ENCODE measurements at places on chromosomes 3 and 15. TPM values are rescaled to one million over a fixed set of nuclear protein-coding genes. Genes with fewer than 3 reads are reported as not detected.

The NT5DC2 gene
- 20.3 TPM for total RNA-seq

The THBS1 gene
- total RNA-seq = 2,616 TPM

The CFAP91 gene
- total RNA-seq = 0.52 TPM

The PEX5L gene
- 0.15 TPM for total RNA-seq

The BUB1B gene
- 11.6 TPM for total RNA-seq

The CFAP44 gene
- total RNA-seq = 16.4 TPM

The LMCD1 gene
- total RNA-seq = 499 TPM

The ZNF80 gene
- not detected for total RNA-seq

The MYH15 gene
- not detected for total RNA-seq

The FBXO40 gene
- not detected for total RNA-seq

The VILL gene
- 4.0 TPM for total RNA-seq

The CLRN1 gene
- not detected for total RNA-seq

The CATSPER2 gene
- 0.52 TPM for total RNA-seq

The ZCWPW2 gene
- total RNA-seq = 0.87 TPM

The PPP1R14D gene
- not detected for total RNA-seq

The MTHFS gene
- total RNA-seq = 26.7 TPM

The TMOD3 gene
- 106 TPM for total RNA-seq

The RYR3 gene
- total RNA-seq = 0.35 TPM

DNA sequence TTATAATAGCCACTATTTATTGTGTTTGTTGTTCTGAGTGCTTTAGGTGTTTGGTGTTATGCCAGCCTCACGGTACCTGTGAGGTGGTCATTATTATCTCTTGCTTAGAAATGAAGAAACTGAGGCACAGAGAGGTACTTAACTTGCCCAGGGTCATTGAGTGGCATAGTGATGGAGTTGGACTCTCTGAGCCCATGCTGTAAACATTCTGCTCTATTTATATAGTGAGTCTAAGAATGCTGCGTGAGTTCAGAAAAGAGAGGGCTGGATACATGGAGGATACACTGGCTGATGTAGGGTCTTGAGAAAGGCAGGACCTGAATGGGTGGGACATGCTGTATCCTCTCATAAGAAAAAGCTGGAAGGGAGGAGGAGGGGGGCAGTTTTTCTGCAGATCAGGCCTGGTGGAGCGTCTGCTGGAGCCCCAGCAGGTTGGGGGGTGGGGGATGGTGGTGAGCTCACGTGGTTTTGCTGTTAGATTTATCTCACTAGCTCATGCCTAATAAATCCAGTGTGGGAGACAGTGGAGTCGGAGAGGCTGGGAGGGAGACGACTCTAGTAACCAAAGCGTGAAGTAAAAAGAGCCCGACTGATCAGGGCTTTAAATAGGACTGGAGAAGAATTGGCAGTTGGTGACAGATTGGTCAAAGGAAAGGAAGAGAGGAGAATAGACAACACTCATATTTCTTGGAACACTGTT lies 16.0 kb downstream of the MED12L start:
- no peak for DNase-seq

- no peak for DNase-seq
Measured at GRCh38 chr3:182937293-182938051, 42.9 kb downstream of the DCUN1D1 start.

- DNase-seq = no peak
Measured at GRCh38 chr3:54665016-54665600, 262.8 kb downstream of the LRTM1 start.

- no peak for DNase-seq
Measured at GRCh38 chr3:105905328-105905727, 36.5 kb upstream of the CBLB start.

DNA sequence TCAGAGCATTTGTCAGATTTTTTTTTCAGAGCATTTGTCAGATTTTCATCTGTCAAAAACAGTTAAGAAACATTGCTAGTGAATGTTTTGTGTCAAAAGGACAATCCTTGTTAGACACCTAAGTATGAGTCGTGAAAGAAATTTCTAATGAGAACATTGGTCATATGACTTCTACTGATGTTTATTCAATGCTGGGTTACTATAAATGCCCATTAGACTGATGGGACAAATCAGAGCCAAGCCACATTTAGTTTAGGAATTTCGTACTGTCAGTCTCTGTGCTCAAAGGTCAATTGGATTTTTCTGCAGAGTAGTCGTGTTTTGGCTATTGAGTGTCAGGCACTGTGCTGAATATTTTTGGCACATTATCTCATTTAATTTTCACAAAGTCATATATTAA lies 31.6 kb downstream of the TSC22D2 start:
- DNase-seq = peak; percentile 66

DNA sequence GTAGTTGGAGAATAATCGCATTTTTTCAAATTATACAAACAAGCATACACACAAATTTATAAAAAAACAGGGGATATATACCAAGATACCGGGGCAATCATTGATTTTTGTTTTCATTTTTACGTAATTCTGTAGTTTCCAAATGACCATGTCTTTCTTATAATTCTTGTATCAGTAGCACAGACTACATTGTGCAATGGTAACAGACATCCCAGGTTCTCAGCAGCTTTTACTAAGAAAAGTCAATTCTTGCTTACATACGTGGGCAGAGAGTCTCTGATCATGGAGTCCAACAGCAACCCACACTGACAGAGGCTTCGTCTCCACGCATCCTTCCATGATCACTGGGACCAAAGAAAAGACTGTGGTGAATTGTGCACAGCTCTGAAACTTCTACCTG lies 441.3 kb downstream of the TBL1XR1 start:
- DNase-seq = no peak

DNA sequence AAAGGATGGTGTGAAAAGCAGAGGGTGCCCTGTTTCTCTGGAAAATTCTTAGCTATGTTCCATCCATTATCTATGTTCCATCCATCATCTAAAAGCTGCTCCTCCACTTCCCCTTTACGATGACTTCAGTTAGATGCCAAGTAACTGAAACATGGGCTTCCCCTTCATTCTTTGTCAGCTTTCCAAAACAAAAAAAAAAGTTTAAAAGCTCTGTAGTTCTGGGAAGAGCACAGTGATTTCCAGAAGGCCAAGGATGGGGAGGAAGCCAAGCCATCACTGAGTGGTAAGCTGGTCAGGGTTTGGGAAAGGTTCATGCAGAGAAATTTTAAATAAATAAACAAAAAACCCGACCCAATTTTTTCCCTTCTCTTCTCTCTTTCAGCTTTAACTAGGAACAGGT lies 111.5 kb downstream of the CFAP44 start:
- no peak for DNase-seq

DNA sequence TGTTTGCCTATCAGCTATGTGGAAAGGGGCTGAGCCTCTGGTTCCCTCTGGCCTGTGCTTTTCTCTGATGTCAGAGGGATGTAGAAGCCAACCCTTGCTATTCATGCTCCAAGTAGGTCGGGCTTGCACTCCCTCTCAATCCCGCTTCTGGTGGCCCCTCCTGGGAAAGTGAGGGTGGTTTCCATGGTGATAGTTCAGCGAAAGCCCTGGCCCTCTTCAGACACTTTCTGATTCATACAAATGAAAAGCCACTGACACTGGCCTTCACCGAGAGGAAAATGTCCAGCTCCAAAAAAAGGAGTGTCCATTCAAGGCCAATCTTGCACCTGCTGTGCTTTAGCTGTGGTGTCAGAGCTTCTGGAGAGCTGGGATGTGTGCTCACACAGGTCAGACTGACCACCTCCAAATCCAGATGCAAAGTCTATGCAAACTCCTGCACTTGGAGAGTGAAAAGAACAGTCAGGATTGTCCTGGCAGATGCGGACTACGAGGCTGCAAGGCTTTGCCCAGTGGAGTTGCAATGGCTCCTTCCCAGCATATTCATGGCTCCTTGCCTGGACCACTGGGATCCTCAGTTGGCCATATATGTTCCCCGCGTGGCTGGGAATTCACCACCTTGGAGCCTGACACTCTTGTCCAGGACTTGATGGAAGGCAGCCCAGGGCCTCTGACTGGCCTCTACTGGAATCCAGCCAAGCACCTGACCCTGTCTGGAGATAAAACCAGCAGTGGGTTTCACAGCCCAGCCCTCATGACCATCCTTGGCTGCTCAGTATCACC lies 96.6 kb downstream of the CEMIP start:
- no peak for DNase-seq

- DNase-seq = no peak
Measured at GRCh38 chr3:64623125-64623524, 64.7 kb downstream of the ADAMTS9 start.

GRCh38 chr3:54969652-54970051 lies 41.8 kb upstream of the LRTM1 start:
- DNase-seq = no peak

- peak; percentile 63 for DNase-seq
Measured at GRCh38 chr15:70892912-70893560, 410 bp downstream of the LRRC49 start.

DNA sequence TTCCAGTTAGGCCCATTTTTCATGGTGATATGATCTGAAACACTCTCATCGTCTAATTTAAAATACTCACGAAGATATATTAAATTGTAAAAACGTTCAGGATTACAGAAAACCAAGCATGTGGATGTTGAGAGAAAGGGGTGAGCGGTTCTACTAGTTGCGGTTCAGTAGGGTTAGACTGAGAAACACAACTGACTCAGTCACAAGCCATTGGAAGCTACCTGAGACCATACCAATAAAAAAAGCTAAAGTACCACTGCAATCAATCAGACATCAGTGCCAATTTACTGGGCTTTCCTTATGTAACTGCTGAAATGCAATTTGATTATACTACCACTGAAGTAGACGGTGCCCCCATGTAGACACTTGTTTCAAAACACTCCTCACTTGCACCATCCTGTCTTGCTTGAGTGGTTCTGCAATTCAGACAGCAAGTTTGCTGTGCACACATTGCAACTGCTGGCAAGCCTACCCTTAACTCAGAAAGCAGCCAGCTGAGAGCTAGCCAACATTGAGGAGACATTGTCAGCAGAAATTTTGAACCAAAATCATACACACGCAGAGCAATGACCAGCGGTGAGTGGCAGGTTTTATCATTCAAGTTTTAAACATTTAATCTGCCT lies 368.7 kb upstream of the ARHGEF26 start:
- DNase-seq = peak; percentile 80

DNA sequence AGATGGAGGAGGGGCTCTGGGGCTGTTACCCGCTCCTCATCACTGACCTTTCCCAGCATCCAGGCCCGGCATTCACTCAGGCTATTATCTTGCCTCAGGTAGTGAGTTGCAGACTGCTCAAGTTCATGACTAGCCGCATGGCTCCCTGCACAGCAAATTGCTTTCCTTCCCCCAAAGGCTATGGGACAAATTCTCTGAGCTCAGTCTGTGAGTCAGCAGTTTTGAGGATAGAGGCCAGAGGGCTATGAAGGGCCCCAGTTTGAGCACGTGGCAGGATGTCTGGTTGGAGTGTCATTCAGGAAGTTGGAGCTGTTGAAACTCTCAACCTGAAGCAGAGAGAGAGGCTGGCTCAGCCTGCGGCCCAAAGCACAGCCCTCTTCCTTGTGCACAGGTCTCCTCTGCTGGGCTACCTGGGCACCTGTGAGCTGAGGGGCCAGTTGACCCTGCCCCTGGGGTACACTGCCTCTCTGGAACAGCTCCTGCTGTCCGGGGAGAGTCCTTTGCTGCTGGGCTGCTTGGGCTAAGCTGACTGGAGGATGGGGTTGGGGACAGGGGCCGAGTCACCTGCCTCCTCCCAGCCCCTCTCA lies 7.9 kb downstream of the FAH start:
- DNase-seq = peak; percentile 97

- DNase-seq = peak; percentile 93
Measured at GRCh38 chr3:61664105-61664482, 102.7 kb downstream of the PTPRG start.
